Fibroblast of villous mesenchyme (primary cell): ENCODE measurements at places on chromosomes 1 and 21. TPM values are rescaled to one million over a fixed set of nuclear protein-coding genes. Genes with fewer than 3 reads are reported as not detected.

DNA sequence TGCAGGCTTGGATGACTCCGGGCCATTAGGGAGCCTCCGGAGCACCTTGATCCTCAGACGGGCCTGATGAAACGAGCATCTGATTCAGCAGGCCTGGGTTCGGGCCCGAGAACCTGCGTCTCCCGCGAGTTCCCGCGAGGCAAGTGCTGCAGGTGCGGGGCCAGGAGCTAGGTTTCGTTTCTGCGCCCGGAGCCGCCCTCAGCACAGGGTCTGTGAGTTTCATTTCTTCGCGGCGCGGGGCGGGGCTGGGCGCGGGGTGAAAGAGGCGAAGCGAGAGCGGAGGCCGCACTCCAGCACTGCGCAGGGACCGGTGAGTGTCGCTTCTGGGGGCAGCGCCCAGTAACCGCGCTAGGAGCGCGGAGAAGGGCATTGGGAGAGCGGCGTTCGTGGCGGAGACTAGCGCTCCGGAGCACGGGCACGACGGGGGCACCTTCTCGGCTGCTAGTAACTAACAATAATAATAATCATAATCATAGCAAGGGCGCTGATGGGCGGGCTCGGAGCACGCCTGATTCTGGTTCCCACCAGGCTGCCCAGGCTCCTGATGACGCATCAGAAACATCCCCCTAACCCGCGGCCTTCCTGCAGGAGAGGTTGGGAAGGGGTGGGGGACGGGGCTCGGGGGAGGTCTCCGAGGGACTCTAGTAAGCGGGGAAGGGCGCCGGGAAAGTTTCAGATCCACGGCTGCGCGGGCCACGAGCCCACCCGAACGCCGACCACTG, at the start of gene MX1:
MX1 (plus strand) TSS at position 286 of the 722 bp plus-strand sequence. CDS start 5,832 bp downstream, outside the sequence.
- DNase-seq, result peak; percentile 65

GRCh38 chr1:70688580-70688979, 277.5 kb downstream of the CTH start:
- DNase-seq, result no peak

DNA sequence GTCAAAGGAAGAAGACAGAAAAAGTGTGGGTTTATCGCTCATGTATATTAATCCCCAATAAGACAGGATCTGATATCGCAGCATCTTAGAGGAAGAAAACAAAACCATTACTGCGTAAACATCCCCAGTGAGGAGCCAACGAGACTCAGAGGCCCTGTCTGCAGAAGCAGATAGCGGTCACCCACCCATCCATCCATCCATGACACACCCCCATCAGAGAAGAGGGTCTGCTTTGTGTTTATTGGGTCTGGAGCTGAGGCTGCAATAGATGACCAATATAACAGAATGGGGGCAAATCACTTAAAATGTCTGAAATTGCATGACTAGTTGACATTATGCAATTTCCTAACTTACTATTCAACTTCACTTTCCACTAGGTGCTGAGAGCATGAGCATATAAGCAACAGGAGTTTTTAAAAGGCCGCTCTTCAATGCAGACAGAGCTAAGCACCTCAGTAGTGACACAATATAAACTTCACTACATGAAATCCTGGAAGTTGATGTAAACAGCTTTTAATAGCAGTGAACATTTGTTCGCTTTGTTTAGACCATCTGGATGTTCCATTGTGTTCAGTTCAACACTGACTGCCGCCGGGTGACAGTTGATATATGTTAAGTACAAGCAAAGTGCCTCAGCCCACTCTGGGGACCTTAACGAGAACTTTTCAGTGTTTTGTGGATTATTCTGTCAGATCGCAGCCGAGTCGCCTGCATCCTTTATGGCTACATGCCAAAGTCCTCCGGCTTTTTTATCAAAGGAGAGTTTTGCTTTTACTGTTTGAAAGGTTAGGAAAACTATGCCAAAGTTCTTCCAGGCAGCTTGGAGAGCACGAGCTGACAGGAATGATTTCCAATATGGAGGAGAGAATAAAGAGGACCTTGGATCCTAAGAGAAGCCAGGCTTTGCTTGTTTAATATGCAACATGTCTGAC, 167.5 kb downstream of the ZNF281 start:
- peak; percentile 27 for DNase-seq

Gene HSD3B1
- 2.6 TPM in 1 of 2 replicates, not detected in the other for total RNA-seq

DNA sequence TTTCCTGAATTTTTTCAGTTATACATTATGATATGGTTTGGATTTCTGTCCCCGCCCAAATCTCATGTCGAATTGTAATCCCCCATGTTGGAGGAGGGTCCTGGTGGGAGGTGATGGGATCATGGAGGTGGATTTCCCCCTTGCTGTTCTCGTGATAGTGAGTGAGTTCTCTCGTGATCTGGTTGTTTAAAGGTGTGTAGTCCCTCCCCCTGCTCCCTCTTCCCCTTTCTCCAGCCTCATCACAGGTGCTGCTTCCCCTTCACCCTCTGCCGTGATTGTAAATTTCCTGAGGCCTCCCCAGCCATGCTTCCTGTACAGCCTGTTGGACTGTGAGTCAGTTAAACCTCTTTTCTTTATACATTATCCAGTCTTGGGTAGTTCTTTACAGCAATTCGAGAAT, 93.2 kb upstream of the HNRNPU start:
- no peak for DNase-seq

- no peak for DNase-seq
Observed at GRCh38 chr21:36790616-36791015, 91.7 kb downstream of the SIM2 start.

Gene ZFP69B
- total RNA-seq, result 3.9 and 5.8 TPM in 2 replicates

Gene TNFSF4
- 45.1 and 127 TPM in 2 replicates for total RNA-seq

DNA sequence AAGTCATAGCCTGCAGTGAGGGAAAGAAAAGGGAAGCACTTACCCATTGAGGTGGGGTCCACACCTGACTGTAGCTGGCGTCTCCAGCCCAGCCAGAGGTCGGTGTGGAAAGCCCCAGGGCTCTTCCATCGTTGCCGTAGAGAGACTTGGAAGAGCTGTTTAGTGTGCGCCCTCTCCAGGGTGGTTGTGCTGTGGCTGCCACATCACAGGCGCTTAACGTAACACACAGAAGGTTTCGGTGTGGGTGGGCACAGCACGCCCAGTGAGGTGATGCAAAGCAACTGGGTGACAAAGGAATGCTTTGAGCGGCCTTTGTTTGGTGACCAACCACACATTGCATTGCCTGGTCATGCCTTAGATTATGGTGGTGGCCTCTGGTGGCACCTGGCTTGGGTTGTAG, 36.8 kb upstream of the KIF1B start:
- no peak for DNase-seq

DNA sequence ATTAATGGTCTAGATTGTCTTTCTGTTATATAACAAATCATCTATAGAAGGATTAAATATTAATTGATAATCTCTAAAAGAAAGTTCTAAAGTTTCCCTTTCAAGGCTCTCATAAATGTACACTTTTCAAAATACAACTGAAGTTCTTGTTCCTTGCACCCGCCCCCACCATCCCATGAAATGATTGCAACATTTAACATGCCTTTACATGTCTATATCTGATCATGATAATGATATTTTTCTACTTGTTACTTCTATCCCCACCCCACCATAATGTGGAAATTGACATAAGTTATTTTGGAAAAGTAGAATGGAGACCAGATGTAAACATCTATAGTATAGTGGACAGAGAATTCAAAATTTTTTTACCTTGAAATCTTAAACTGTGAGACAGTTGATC, 186.6 kb downstream of the NTNG1 start:
- DNase-seq, result no peak

GRCh38 chr1:243939167-243939848, 89.3 kb upstream of the AKT3 start:
- DNase-seq, result no peak

Gene PKP1
- under 0.01 TPM in 1 of 2 replicates, not detected in the other for total RNA-seq

DNA sequence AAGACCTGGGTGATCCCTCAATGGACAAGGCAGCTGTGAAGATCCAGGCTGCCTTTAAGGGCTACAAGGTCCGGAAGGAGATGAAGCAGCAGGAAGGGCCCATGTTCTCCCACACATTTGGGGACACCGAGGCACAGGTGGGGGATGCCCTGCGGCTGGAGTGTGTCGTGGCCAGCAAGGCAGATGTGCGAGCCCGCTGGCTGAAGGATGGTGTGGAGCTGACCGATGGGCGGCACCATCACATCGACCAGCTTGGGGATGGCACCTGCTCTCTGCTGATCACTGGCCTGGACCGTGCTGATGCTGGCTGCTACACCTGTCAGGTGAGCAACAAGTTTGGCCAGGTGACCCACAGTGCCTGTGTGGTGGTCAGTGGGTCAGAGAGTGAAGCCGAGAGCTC, 85.2 kb downstream of the TRIM11 start:
- DNase-seq, result no peak

- no peak for DNase-seq
Observed at GRCh38 chr1:43484367-43484766, 30.6 kb upstream of the HYI start.

DNA sequence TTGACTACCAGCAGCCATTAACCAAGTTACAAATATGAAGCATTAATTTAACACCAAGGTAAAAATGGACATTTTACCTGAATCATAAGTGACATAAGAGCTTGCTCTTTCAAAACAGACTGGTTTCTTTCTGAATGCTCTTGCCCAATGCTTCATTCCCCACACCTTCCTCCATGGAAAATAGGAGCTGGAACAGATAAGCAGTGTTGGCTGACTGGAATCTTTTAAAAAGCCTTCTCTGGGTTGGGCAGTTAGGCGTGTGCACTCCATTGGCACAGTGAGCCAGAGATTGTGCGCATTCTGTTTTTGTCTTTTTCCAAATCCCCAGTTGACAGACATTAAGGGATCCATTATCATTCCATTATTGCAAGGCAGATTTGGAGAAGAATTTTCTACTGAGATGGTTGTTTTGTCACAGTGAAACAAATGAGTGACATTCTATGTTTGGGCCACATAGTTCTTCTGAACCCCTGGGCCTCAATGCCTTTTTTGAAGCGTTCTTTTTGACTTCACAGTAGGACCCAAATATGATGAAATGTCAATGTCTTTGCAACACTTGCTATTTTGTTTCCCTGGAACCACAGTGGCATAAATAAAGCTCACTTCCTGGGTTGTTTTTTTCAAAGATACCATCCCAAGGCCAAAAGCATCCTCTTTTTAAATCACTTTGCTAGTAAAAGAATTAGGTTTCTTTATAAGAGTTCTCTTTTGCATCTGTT, 32.3 kb downstream of the LRRC8B start:
- no peak for DNase-seq

- no peak for DNase-seq
Observed at GRCh38 chr1:118395430-118395991, 210.5 kb upstream of the SPAG17 start.

DNA sequence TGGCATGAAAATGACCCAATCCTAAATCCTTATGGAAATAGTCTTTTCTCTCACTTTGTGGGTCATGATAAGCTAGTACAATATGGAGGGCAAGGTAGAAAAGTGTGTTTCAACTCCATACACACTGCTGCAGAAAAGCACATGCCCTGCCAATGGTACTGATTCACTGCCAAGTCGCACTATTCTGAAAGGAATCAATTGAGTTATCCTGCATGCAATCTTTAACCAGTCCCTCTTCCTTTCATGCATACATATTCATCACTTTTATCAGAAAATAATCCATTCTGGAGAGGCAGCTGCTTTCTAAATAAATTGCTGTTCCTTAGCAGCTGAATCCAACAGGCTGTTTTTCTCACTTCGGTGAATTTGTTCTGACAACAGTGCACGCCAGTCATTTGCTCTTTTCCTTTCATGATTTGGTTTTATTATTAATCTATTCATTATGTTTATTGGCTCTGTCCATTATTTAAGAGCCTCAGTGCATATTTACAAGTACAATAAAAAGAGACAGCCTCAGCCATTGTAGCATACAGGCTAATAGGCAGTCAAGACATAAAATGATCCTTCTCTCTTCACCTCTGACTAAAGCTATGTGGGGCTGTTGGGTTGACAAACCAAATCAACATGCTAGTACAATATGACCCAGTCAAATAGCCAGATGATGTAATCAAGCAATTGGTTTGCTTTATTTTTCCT, 108.8 kb downstream of the CHD1L start:
- DNase-seq, result no peak

- DNase-seq, result peak; percentile 62
Observed at GRCh38 chr1:13723810-13724209, 23.8 kb downstream of the PRDM2 start.

GRCh38 chr1:46284058-46284457, 19.4 kb downstream of the LRRC41 start:
- no peak for DNase-seq

Gene ATXN7L2
- total RNA-seq, result 3.9 and 4.7 TPM in 2 replicates

GRCh38 chr1:233704170-233704897, 90.4 kb downstream of the KCNK1 start:
- DNase-seq, result peak; percentile 16
